Frontal cortex (tissue), 4 donors: ENCODE measurements at places on chromosomes 3 and 15. TPM values are rescaled to one million over a fixed set of nuclear protein-coding genes. Genes with fewer than 3 reads are reported as not detected.

DNA sequence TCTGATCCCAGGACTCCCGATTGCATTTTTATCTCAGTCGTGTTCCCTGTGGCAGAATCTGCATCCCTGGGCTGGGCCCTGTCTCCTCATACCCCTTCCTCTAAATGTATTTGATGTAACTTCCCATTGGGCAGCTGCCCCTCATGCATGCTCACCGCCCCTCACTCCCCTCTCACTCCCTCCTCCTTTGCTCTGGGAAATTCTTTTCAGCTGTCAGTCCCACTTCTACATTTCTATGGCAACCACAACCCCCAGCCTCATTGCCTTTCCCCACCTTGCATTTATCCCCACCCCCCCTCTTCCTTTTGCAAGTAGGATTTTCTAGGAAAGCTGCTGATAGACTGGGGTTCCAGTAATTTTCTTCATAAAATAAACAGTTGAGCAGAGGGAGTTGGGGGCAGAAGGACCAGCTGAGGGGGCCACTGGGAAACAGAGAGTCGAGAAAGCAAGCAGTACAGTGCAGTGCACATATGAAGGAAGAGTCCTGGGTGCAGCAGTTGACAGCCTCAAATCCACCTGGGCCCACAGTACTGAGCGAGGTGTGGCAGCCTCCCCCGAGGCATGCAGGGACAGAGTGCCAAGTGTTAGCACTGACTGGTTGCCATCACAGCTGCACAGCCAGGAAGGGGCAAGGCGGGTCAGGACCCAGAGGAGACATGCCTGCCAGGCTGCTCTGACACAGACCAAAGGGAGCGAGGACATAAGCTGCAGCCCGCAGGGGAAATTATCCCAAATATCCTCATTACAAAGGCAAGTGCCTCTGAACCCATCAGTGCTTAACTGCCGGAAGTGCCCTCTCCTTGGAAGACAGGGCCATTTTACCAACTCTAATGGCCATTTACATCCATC lies 476.3 kb downstream of the EPHB1 start:
- DNase-seq: no peak

HCN4 gene
- total RNA-seq: 3.3 TPM

GRCh38 chr15:65916664-65917406 lies 47.5 kb downstream of the RAB11A start:
- DNase-seq: no peak

CPLX3 gene
- 0.82 TPM for total RNA-seq

DNA sequence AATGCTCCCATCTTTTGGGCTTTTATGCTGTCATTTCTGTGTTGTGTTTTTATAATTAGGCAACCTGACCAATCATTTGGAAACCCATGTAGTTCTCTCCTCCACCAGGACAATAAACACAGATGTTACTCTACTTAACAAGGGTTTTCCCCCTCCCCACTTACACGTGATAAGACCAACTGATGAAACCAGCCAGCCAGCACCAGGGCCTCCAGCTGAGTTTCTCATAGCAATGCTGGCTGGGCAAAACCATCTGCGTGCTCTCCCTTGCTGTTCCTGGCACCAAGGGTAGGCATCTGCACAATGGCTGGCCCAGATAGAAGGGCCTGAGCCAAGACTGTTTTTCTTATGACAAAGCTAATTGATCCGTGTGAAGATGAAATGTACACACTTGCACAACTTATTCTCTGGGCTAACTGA lies 310.4 kb downstream of the PLCL2 start:
- DNase-seq: no peak

GRCh38 chr3:160373655-160374054 lies 25.4 kb downstream of the IFT80 start:
- no peak for DNase-seq

ZNF501 gene
- total RNA-seq: 25.7 TPM

AADACL2 gene
- not detected for total RNA-seq

PRR20G gene
- total RNA-seq: not detected

GRCh38 chr3:25945836-25946235 lies 155.9 kb downstream of the OXSM start:
- no peak for DNase-seq

CLEC3B gene
- total RNA-seq: 24.1 TPM

DNA sequence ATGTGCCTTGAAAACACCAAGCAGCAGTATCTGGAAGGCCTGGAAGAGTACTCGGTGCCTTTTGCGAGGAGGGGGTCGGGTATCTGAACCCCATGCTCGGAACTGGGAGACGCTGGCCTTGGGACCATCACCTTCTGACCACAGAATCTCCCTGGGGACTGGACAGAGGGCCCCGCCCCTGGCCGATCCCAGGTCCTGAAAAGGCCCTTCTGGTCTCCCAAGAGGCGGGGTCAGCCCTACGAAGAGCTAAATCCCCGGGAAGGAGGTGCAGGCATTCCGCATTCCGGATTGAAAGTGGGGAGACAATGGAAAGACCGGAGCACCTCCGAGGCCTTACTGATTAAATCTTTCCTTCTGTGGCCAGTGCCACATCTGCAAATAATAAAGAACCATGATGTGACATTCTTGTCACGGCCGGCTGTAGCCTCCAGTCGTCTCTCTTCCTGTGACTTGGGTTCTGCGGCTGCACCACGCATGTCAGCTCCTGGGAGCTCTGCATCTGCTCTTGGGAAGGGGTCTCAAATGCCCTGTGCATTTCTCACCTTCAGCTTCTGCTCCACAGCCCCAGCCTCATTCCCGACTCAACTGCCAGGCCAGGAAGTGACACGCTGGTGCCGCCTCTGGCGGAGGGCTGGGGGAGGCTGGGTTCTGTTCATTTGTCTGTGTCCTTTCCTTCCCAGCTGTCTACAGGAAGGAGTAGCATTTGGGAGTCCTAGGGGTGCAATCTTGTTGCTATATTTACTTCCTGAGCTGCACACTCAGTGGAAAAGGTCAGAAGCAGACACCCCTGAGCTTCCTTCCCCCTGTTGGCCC lies 173.5 kb downstream of the KLF13 start:
- no peak for DNase-seq
